HS-27A (cell line): ENCODE measurements at places on chromosomes 5 and 9.

GRCh38 chr9:121912812-121913627, 180.1 kb downstream of the TTLL11 start:
- no peak for DNase-seq

- no peak for DNase-seq
Observed at GRCh38 chr5:25033658-25034057, 388.9 kb upstream of the CDH10 start.

DNA sequence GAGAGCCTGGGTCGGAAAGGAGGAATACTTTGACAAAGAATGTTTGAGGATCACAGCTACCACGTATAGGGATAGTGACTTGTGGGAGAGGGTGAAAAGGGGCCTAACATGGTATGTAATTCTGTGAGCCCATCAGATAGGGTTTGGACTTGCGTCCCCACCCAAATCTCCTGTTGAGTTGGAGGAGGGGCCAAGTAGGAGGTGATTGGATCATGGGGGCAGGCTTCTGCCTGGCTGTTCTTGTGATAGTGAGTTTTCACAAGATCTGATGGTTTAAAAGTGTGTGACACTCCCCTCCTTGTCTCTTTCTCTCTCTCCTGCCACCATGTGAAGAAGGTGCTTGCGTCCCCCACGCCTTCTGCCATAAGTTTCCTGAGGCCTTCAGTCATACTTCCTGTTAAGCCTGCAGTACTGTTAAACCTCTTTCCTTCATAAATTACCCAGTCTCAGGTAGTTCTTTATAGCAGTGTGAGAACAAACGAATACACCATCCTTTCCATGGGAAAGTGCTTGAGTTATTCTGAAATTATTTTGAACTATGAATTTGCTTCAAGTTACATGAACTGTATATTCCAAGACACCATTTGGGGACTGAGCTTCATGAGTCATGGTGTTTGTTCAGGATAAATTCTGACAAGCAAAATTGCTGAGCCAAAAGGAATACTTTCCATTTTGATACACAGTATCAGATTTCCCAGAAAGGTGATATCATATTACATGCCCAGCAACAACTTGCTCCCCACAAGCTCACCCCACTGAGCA, 68.8 kb upstream of the SSBP2 start:
- DNase-seq = no peak

GRCh38 chr5:40410231-40410861, 269.4 kb upstream of the PTGER4 start:
- peak; percentile 72 for DNase-seq

- DNase-seq = no peak
Observed at GRCh38 chr5:120320626-120321025, 143.5 kb upstream of the PRR16 start.

DNA sequence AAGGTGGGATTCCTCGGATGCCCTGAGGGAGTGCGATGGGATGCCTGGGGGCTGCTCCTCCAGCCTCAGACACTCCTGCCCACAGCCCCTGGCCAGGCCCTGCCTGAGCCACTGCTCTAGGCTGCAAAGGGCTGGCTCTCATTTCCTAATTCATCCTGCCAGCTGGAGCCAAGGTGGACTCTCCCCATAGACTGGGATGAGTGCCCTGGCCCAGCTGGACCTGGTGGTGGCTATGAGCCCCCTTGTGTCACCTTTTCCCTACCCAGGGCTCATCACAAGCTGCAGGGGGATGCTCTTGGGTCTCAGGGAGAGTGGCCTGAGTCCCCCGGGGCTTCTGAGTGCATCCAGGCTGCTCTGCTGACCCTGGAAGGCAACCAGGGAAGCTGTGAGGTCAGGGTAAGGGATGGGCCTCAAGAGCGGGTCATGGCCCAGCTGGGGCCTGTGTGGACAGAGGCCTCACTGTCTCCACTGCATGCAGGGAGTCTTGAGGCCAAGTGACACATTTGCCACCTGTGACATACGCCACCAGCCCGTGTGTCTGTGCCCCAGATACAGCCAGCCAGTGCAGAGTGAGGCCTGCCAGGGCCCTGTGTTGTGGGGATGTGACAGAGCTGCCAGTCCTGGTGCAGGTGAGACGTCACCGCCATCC, 102.7 kb upstream of the IER5L start:
- DNase-seq = no peak

DNA sequence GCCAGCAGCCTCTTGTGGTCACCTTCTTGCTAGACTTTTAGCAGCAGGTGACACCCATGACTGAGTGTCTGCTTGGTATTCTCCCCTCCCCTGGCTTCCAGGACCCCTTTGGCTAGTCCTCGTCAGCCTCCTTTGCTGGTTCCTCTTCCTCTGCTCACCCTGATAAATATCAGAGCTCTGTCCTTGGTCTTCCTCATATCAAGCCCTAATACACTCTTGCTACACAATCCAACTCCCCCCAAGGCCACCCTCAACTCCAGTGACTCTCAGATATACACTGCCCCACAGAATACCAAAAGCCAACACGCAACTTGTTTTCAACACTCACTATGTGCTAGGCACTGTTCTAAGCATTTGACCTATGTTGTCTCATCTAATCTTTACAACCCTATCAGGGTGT, 30.3 kb upstream of the LCP2 start:
- no peak for DNase-seq

DNA sequence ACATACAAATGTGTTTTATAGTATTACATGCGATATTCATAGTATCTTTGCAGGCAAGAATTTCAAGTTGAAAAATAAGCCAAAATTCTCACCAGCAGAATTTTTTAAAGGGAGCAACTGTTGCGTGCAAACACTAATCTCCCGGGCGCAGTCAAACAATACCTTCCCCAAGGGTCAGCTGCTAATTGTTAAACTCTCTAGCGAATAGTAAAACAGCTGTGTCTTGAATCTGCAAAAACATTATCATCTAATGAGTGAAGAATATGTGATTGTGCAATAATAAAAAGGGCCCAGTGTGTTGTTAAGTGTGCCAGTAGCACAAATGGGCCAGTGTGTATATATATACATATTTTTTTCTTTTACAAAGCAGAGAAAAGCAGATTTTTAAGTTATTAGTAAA, 131.4 kb downstream of the CCDC192 start:
- DNase-seq = no peak

GRCh38 chr5:7960142-7960541, 91.2 kb downstream of the MTRR start:
- DNase-seq = no peak

GRCh38 chr9:79766091-79766490, 194.3 kb downstream of the TLE4 start:
- DNase-seq = no peak

- no peak for DNase-seq
Observed at GRCh38 chr9:7145361-7146069, 387.7 kb downstream of the KDM4C start.

DNA sequence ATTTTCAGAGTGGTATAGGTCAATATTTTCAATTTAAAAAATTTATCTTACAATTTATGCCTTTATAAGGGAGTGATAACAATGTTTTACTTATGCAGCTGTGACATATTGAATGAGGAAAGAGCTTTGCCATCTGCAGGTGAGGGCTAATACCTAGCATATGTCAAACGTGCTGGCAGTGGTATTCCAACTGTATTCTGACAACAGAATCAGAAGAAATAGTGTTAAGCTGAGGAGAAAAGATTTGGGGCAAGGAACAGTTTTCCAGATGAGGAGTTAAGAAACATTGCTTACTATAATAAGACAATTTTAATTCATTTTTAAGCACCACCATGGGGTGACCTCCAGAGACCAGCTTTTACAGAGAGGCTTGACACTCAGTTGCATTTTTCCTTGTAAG, 267.8 kb upstream of the ZNF608 start:
- DNase-seq = no peak

- DNase-seq = no peak
Observed at GRCh38 chr5:139641116-139642080, 6.8 kb upstream of the CXXC5 start.

- DNase-seq = no peak
Observed at GRCh38 chr5:140189977-140190871, 15.2 kb downstream of the CYSTM1 start.

GRCh38 chr5:617896-618295, 5.8 kb downstream of the CEP72 start:
- DNase-seq = no peak

DNA sequence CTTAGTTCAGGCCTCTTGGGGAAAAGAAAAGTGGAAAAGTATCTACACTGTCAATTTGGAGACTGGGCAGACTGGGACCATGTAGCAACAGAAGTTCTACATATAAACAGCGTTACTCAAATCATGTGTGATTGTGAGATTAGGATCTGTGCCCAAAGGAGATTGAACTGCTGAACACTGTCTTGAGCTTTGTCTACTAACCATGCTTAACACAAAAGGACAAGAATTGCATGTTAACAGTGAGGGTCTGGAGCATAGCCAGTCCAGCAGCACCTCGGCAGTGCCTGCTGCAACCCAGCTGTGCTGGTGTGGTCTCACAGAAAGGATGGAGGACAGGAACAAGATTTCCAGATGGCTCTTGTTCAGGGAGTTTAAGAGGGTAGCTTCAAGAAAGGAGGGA, 5.7 kb downstream of the PAM start:
- no peak for DNase-seq

DNA sequence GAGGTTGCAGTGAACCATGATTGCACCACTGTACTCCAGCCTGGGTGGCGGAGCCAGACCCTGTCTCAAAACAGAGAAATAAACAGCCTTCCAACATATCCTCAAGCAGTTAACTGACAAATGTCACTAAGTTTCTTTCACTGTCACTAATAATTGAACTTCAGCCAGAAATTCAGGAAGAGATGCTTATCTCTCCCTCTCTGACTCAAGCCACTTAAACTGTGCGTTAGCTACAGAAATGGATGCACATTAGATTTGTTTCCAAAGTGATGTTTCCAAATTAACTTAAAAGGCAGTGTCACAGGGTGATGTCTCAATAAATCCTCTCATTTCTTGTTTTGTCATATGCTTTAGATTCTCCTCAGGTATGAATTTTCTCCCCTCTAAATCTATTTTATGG, 164.9 kb downstream of the KDM4C start:
- DNase-seq = no peak

DNA sequence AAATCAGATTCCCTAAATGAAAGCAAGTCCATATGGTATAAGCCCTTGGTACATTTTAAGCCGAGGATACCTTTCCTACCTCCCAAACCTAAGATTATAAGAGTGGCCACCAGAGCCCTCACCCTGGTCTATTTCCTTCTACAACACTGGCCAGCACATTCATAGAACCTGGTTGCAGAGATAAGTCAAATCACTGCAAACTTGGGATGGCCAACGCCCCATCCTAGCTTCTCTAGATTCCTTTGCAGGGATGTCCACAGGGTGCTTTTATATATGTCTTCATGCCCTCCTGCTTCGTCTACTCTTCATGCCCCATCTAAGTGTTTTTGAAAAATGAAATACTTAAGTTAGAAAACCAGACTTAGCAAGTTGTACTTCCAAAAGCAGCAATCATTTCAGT, 41.8 kb downstream of the SH3RF2 start:
- DNase-seq = no peak

GRCh38 chr9:75604661-75605060, 285.8 kb upstream of the PCSK5 start:
- no peak for DNase-seq
